ENCODE measurements at places on chromosomes 6 and 20.

- no peak for DNase-seq
Measured at GRCh38 chr6:53494076-53494475, 50.8 kb downstream of the GCLC start.

GRCh38 chr6:21219241-21219640 lies 374.3 kb upstream of the SOX4 start:
- no peak for DNase-seq

DNA sequence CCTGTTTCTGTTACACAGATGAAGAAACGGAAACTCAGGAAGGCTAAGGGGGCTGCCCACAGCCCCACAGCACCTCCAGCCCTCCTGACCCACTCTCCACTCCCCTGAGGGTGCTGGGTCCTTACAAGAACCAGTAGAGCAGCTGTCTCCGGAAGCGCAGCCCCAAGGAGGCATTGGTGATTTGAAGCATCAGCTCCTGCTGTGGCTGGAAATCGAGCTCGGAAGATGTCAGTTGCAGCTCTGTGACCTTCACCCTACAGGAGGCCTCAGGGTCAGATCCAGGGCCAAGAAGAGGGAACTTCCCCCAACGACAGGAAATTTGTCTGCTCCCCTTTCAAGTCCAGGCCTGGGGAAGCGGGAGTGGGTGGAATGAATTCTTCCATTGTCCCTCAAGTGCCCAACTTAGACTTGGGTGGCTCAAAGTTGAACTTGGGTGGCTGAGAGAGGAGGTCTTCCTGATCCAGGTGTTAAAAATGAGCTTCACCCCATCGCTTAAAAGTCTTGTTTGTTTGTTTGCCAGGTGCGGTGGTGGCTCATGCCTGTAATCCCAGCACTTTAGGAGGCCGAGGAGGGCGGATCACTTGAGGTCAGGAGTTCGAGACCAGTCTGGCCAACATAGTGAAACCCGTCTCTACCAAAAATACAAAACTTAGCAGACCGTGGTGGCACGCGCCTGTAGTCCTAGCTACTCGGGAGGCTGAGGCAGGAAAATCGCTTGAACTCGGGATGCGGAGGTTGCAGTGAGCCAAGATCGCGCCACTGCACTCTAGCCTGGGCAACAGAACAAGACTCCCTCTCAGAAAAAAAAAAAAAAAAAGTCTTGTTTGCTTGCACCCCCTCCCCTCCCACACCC lies 1.9 kb downstream of the PLTP start:
- no peak for DNase-seq

GRCh38 chr6:93794166-93794565 lies 374.8 kb upstream of the EPHA7 start:
- no peak for DNase-seq

DNA sequence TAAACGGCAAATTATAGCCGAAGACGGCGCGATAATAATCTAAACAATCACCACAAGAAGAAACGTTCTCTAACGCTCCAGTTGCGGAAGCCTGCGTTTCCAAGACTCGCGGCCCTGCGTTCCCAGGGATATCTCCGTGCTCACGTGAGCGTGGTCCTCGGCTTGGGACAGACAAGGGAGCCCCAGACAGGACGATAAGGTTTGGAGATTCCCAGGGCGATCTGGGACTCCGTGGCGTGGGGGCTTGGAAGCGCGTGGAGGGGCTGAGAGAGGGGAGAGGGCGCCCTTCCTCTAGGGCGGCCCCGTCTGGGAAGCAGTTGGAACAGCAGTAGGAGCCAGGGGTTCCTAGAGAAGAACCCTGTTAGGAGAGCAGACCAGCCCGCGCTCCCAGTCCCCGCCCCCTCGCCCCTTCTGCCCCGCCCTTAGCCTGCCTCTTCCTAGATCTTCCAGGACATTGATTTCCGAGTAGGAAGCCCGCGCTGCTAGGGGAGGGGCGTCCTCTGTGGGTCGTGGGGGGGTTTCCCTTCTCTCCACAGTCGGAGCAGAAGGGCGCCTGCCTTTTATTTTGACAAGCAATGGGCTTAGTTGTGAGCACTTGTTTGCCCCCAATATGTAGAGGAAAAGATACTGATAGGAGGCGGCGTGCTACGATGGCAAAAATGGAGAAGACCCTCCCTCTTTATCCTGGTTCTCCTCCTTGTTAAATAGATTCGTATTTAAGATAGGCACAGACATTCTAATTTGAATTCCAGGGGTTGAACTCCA lies 10.6 kb downstream of the NRN1 start:
- DNase-seq, result no peak

DNA sequence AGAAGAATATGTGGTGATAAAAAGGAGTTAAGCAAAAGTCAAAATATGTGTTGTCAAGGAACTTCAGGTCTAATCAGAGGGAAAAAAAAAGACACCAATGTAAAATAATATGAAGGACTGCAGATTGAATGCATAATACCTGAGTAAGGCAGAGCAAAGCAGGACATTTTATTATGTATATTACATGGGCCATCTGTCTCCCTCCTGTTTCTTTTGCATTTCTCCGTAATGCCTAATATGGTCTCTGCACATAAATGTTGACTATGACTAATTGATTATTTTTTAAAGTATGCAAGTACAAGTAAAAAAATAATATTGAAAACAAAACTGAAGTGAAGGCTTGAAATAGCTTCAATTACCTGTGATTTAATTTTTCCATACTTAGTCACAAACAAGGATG lies 384.7 kb upstream of the MAN1A1 start:
- no peak for DNase-seq

DNA sequence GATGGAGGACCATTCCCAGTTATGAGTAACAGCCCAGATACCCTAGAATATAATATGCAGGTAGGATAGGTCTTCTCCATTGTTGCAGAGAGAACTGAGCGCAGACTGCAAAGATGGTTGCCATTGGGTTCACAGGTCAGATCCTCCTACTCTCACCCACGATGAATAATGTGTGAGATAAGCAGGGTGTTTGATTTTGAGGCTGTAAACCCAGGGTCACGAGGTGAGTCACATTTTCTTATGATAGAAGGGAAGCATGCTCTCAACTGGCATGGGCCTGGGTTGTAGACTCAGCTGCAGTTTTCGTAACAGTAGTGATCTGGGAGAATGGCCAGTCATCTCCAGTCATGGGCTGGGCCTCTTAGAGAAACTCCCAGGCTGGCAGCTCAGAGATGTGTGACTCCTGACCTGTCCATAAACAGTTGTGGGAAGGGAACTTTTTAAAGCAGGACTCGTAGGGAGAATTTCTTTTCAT lies 74.2 kb downstream of the CD164 start:
- peak; percentile 67 for DNase-seq

GRCh38 chr6:650098-650497 lies 6.8 kb downstream of the HUS1B start:
- DNase-seq, result no peak

DNA sequence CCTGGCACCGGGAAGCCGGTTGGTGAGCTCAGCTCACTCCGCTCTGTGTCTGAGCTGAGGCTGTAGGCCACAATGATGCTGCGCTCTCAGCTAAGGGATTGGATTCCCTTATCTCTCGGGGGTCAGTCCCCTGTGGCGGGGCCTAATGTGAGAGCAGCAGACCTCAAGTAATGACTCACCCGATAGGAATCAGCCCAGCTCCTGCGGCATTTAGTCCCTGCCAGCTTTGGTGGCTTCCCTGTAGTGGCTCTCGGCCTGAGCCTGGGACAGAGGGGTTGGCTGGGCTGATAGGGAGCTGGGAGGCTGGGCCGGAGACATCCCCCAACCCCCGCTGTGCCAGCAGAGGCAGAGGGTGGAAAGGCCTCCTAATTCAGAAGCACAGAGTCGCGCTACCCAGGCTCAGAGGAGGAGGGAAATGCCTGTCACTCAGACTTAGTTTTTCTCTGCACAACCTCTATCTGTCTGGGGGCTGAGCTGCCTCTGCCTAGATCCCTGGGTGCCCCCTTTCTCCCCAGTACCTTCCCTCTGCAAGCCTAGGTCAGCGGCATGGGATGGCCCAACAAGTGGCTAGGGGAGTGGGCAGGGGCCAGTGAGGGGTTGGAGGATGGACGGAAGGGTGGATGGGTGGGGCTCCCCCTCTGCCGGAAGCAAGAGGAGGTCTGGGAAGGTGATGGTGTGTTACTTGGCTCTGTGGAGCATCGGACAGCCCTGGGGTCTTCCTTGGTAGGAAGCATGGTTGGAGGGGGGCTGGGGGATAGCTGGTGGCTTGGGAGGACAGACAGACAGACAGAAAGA lies 92.2 kb downstream of the CDH22 start:
- DNase-seq, result peak; percentile 72

- no peak for DNase-seq
Measured at GRCh38 chr6:155483858-155484257, 28.2 kb upstream of the NOX3 start.

DNA sequence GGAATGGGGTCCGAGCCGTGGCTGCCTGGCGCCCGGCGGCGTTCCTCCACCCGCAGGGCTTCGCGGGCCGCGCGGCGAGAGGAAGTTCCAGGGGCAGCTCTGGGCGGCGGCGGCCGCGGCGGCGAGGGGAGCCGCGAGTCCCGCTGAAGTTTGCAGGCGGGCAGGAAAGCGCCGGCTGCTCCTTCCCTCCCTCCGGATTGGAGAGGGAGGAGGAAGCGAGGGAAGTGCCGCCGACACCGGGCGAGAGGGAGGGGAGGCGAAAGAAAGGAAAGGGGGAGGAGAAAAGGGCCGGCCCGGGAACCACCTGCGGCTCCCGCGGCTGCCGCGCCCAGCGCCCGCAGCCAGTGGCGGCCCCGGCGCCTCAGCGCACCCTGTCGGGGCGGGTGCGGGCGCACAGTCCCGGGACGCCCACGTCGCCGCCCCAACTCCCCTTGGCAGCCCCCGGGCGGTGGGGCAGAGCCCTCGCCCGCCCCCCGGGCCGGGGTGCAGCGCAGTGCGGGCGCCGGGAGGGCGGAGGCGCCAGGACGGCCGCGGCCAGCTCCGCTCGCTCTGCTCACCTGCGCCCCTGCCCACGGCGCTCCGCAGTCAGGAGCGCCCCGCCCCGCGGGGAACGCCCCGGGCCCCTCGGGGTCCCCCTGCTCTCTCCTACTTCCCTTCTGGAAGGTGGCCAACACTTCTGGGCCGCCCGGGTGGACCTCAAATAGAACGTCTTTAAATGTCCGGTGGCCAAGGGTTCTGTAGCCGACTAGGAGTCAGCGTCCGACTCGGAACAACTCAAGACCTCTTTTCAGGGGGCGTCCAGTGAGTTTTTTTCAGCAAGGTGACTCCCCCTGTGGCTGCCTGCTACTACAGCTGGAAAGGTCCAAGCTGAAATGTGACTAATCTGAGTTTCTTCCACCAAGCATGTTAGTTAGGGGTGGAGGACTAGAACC lies 80.3 kb upstream of the CCDC28A start:
- DNase-seq, result peak; percentile 76

DNA sequence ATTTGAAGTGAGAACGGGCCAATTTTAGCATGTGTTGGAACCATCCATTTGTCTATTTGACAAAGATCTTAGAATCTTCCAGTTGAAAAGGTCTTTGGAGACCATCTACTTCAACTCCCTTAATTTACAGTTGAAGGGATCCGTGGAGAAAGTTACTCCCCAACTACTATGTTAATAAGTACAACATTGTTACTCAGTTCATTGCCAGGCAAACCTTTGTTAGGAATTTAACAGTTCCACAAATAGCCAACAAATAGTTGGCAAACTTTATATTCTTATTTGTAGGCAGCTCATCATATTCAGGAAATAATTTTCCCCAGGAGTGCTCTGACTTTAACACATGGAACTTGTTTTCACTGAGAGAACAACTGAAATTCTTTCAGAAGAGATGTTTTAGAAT lies 81.0 kb upstream of the FLRT3 start:
- no peak for DNase-seq

DNA sequence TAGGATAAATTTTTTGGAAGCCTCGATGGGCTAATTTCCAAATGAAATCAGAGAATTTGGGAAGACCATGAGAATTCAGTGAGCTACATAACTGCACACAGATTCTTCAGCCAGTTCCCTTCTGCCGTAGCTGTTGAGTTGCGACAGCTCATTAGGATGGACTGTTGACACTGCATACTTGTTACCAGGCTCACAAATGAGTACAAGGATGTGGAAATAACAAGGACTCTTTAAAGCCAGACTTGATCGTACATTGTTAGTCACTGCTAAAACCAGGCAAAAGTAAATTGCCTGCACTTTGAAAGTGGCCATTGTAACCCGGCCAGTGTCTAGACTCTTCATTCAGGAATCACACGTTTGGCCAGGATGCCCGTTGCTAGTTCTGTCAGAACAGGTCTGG lies 37.0 kb downstream of the NDUFAF5 start:
- DNase-seq, result no peak

- peak; percentile 40 for DNase-seq
Measured at GRCh38 chr6:12751694-12752325, 35.2 kb downstream of the PHACTR1 start.

DNA sequence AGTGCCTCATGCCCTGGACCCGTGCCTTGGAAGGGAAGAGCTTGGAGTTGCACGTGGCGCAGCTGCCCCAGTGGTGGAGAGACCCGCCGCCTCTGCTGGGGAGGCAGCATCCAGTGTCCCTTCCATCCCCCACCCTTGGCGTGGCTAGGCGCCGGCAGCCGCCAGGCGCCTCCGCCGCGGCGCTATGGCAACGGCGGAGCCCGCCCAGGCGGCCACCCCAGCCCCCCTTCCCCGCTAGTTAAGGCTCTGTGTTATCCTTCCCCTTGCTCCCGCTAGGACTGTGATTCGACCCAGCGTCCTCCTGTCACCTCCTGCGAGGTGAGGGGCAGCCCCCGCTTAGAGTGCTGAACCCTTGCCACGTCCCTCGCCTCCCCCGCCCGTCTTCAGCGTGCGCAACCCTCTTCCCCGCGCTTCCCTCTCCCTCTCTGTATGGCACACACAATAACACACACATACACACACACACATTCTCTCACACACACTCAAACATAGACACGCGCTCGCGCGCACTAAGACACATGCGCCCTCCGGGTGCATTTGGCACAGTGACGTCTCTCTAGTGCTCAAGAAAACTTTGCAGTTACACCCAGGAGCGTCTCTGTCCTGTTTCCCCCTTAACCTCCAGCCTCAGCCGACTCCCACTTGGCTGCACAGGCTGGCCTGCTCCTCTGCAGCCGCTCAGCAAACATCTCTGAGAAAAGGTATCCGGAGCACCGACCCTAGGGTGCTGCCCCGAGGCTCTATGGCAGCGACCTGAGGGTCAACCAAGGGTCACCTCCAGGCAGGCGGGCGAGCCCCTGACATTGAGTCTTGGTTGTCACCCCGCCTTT lies 8.5 kb downstream of the GRIK2 start:
- no peak for DNase-seq
